ENCODE measurements at places on chromosomes 12 and 14. TPM values are rescaled to one million over a fixed set of nuclear protein-coding genes. Genes with fewer than 3 reads are reported as not detected.

- no peak for DNase-seq
These were observed 11.4 kb downstream of the GLT1D1 start for GRCh38 chr12:128864516-128865186.

DNA sequence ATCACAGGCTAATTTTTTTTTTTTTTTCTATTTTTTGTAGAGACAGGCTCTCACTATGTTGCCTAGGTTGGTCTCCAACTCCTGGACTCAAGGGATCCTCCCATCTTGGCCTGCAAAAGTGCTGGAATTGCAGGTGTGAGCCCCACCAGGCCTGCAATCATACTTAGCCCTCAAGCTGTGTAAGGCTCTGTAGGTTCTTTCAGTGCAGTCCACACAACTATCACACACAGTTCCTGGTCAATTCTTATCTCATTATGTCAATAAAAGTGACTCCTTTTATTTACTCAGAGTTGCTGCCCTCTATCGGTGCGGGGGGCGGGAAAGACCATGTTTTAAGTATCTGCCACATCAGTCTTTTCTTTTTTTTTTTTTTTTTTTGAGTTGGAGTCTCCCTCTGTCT, 29.0 kb downstream of the SLC2A3 start:
- DNase-seq: no peak

- DNase-seq: no peak
These were observed 79.2 kb downstream of the LLPH start for GRCh38 chr12:66051361-66051760.

DNA sequence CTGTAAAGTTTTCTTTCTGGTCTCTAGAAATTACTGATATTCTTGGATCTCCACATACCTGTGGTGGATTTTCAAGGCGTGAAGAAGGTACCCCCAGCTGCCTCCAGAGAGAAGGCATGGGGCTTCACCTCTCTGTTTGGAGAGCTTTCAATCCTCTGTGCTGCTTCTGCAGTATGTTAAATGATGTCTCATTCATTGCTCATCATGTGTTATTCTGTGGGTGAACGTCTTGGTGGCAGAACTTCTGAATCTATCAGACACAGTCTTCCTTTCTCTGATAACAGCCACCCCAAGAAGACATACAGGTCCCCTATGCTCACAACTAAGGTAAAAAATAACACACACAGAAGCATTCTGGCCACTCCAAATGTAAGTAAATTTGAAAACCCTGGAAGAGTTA, 221.3 kb upstream of the TMEM260 start:
- DNase-seq: no peak

DNA sequence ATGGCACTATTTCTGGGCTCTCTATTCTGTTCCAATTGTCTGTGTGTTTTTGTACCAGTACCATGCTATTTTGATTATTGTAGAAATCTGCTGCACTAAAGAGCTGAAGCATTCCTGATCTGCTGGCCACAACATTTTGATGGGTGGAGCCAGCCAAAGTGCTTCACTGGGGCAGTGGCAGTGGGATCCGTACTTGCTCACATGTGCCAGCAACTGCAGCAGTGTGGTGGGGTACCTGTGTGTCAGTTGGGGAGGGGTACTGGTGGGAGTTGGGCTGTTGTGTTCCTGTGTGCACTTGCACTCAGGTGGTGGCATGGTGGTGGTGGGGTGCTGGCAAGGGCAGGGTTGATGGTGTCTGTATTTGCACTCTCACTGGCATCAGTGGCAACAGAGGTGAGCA, 204.6 kb upstream of the ALG10 start:
- no peak for DNase-seq

- DNase-seq: no peak
These were observed 638.8 kb upstream of the NOVA1 start for GRCh38 chr14:27236601-27237000.

The SDSL gene
- polyA plus RNA-seq: 0.43 TPM

DNA sequence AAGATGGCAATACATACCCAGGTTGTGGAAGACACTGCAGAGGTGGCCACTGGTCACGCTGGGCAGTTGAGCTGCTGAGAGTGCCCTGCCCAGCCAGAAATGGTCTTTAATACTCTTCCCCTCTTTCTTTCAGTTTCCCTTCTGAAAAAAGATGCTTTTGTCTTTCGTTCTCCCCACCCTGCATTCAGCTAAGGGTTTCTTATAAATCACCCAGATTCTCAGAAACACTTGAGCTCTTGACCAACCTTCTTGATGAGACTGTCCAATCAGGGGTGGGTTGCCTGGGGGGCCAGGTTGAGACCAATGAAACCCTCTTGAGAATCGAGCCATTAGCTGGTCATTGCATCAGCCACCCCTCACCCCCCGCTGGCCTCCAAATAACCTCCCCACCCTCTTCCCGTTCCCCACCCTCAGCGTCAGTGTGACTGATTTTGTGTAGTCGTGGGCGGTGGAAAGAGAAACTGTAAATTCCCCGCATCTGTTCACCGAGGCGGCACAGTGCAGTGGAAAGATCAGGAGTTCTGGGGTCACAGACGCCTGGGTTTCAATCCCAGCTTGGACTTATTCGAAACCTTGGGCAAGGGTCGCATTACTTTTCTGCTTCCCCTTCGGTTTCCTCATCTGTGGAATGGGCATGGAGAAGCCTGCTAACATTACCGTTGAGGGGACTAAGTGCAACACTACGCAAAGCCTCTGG, 52.3 kb downstream of the SLC25A47 start:
- peak; percentile 55 for DNase-seq

The RFX4 gene
- polyA plus RNA-seq: not detected

GRCh38 chr14:49849213-49849847, 3.3 kb downstream of the NEMF start:
- no peak for DNase-seq

The PLA2G1B gene
- 7.1 TPM for polyA plus RNA-seq

DNA sequence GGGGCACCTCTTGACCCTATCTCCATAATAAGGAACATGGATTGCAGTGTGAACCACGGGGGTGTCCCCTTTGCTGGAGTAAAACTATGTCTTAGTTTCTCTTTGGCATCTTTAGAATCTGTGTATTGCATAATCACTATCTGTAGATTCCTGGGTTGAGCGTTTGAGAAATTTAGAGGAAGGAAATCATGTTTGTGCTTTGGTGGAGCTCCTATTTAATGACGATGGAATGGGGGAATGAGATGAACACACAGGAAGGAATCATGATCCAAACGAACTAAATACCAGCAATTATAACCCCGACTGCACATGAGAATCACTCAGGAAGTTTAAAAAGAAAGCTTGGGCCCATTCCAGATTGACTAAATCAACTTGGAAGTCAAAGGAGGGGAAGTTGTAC, 1.3 kb upstream of the MYG1 start:
- DNase-seq: no peak
